ENCODE measurements at places on chromosomes 13 and 19.

- DNase-seq: no peak
These were observed 41.7 kb downstream of the ZNF85 start for GRCh38 chr19:20964798-20965197.

DNA sequence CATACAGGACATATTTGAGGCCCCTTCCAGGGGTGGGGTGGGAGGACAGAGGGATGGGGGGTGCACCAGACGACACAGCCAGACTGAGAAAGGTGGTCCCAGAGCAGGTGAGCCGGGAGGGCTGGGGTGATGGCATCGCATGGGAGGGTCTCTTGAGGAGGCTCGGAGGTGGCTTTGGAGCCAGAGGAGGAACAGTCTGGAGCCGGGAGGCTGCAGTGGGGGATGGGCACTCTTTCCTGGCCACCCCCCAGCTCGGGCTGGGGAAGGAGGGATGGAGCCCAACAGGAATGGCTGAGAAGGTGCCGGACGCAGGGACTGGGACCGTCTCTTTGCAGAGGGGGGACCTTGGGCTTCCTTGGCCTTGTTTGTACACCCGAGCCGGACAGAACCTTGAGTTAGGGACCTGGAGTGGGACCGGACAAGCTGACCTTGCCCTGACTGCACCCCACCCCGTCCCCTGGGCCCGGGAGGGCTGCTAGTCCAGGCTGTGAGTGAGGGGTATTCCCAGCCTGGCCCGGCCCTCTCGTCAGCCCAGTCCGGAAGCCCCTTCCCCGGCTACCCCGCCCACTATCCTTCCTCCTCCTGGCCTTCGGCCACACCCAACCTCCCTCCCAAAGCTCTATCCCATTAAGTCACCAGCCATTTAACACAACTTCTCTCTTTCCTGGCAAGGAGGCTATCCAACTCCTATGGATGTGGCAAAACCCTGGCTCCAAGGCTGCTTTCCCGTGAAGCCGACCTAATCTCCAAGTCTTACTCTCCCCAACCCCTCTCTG, 816 bp upstream of the TBXA2R start:
- no peak for DNase-seq

- no peak for DNase-seq
These were observed 477.3 kb downstream of the KLF12 start for GRCh38 chr13:73656863-73657262.

- no peak for DNase-seq
These were observed 169.2 kb upstream of the TSHZ3 start for GRCh38 chr19:31518216-31519020.

- no peak for DNase-seq
These were observed 500.9 kb downstream of the GPC6 start for GRCh38 chr13:93727211-93728141.

- DNase-seq: no peak
These were observed 160.6 kb upstream of the SPRY2 start for GRCh38 chr13:80501556-80501955.
